ENCODE measurements at places on chromosomes 4 and X.

DNA sequence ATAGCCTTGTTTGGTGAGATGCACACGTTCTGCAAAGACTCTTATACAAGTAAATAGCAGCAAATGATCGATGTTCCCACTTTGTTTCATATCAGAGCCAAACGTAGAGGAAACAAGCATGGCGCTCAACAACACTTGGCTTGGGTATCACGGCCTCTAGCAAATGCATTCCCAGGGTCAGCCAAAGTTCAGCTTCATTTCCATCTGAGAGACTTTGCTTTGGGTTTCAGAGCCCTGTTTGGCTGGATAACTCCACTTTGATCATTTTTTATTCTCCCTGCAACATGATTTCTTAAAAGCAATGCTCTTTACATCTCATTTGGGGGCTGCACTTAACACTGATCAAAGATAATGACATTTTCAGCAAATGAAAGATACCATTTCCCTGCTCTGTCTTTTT, 199.2 kb upstream of the FAM9B start:
- DNase-seq = no peak

DNA sequence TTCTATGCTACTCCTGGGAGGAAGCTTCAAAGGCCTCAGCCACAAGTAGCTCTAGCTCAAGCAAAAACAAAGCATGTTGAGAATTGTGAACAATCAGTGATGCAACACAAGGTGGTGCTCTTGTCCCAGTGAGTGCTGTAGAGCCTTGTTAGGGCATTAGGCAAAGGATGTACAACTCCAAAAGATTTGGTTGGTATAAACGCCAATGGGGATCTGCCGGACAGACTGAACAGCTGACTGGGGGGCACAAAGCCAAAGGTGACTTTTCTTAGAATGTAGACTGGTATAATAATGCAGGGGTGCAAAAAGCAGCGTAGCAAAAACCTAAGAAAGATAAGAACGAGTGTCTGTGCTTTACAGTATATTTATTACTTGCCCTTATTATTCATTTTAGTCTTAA, 62.6 kb upstream of the ALB start:
- DNase-seq = no peak

DNA sequence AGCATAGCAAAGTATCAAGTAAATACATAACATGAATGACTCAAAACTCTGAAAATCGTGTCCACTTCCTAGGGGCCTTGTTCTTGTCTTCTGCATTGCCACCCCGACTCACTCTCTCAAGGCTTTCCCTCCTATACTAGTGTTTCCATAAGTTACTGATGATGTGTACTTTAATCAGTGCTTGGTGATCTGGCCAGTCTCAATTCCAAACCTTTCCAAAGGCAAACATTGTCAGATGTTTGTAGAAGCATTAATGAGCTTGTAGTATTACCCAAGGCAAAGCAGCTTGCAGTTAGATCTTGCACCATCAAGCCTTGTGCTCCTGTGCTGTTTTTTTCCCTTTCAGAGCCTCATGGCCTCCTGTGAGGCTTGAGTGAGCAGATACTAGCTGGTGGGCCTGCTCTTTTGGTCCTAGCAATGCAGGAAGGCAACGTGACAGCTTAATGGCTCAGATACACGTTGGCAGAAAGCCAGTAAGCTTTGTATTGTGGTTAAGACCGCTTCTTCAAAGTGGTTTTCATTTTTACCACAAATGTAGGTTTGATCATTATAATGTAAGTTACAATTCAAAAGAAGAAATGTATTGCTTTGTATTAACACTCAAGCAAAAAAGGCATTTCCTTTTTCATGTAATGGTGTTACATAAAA, 51.8 kb downstream of the RBPJ start:
- no peak for DNase-seq

GRCh38 chrX:17174671-17175070, 200.3 kb upstream of the NHS start:
- no peak for DNase-seq

DNA sequence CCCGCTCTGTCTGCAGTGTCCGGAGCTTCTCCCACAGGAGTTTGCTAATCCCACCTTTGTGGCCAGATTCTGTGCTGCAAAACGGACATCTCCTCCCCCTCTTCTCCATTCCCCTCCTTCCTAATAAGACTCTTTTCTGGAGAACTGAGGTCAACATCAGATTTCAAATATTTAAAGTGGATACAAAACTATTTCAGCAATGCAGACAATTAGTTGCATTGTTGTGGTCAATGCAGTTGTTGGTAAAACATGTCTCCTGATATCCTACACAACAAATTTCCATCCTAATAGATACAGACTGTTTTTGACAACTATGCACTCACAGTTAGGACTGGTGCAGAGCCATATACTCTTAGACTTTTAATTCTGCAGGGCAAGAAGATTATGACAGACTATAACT, 5.1 kb upstream of the MCUB start:
- no peak for DNase-seq

- DNase-seq = no peak
These were observed 5.2 kb downstream of the MAP9 start for GRCh38 chr4:155371432-155372043.

DNA sequence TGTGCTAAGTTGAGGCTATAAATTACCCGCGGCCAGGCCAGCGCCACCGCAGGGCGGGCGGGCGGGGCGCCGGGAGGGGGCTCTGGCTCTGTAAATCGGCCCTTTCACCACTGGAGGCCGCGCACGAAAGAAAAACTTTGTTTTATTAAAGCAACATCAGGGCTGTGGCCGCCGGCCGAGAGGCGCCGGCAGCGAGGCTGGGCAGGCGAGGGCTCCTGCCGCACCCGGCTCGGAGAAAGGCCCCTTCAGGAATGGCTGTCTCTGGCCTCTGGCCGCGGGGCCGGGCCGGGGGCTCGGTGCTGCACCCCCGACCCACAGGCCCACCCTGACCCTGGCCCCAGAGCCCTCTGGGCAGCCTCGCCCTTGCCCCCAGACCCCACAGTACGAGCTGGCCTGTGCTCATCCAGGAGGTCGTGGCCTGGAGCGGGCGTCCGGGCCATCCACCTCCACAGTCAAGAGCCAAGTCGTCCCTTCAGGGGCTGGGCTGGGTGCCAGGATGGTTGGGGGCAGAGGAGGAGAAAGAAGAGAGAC, 29.5 kb upstream of the FGFR3 start:
- no peak for DNase-seq

DNA sequence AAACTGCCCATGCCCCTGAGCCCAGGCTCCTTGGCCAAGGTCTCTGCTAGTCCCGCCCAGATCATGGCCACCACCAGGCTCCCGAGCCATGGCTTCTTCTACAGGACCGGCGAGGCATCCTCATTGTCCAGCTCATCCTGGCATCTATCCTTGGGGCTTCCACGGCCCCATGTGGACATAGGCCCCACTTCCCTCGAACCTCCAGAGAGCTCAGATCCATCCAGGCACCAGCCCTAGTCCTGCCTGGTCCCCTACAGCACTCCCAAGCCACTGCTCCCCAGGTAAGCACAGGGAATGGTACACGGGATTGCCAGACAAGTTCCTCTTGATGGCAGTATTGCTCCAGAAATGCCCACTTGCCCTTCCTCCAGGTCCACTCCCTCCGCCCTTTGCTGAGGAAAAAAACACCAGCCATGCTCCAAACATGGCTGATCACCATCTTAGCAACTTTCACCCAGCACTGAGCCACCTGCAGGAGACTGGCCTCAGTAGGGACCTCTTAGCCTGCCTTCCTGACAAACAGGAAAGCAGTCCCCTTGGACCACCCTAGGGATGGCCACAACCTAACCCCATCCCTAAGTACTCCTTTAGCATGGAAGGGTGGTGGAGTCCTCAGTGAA, 272.1 kb upstream of the AGTR2 start:
- peak; percentile 30 for DNase-seq

- DNase-seq = no peak
These were observed 36.7 kb downstream of the PSAPL1 start for GRCh38 chr4:7398104-7398423.

- no peak for DNase-seq
These were observed 165.6 kb upstream of the S100G start for GRCh38 chrX:16484338-16484737.

DNA sequence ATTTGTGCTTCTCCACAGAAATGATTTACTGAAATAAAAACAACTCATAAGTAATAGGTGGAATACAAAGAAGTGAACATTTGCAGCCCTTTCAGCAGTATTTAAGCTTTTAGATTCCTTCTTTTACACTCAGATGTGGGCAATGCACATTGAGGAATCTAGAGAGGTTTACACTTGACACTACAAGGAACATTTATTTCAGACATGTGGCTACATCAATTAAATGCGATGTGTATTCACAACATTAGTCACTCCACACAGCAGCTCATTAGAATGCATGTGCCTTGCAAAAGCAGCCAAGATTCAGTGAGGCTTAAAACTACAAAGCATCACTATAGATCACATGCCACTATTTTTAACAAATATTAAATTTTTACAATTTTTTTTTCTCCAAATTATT, 480.7 kb downstream of the INPP4B start:
- DNase-seq = no peak

- DNase-seq = no peak
These were observed 10.3 kb upstream of the CXCL2 start for GRCh38 chr4:74109116-74109869.

DNA sequence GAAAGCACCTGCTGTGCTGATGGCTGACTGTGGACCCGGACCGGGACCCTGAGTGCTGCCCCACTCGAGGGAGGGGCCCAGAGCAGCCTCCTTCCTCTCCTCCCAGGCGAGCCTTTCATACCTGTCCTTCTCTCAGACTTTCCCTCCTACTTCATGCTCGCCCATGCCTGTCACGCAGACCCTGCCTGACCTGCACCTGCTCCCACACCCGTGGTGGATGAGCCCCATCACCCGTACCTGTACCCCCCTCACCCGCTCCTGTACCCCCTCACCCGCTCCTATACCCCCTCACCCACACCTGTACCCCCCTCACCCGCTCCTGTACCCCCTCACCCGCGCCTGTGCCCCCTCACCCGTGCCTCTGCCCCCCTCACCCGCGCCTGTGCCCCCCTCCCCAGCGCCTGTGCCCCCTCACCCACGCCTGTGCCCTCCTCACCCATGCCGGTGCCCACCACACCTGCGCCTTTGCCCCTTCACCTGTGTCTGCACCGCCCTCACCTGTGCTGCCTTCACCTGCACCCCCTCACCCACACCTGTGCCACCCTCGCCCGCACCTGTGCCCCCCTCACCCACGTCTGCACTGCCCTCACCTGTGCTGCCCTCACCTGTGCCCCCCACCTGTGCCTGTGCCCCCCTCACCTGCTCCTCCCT, 5.8 kb downstream of the MAEA start:
- no peak for DNase-seq

DNA sequence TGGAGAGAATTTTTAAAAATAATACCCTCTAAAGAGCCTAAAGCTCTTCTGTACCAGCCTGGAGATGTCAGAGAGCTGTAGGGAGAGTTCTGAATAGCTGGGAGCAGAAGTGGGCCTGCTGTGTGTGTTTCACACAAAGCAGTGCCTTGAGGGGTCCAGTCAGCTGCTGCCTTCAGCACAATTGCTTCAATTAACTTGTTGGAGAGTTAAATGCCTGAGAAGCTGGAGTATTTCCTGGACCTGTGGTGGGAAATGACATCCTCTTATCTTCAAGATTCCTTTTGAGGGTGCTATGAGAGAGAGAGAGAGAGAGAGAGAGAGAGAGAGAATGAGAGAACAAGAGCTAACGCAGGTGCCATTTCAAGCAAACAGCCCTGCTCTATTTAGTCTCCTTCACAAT, 96.2 kb upstream of the IL1RAPL2 start:
- DNase-seq = no peak

DNA sequence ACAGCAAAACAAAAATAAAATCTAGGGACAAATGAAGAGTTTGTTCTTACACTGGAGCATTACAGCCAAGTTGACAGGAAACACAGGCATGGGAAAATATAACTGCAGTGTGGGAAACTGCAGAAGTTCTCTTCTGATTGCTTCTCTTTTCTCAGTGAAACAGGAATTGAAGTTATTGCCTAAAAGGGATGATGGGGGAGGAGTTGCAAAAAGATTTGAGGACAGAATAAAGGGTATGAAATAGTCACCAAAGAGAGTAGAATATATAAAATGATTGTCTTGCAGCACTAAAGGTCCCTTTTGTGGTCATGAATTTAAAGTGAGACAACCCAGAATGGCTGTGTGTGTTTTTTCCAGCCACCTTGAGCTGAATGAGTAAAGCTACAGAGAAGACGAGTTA, 103.7 kb downstream of the JADE1 start:
- DNase-seq = no peak

DNA sequence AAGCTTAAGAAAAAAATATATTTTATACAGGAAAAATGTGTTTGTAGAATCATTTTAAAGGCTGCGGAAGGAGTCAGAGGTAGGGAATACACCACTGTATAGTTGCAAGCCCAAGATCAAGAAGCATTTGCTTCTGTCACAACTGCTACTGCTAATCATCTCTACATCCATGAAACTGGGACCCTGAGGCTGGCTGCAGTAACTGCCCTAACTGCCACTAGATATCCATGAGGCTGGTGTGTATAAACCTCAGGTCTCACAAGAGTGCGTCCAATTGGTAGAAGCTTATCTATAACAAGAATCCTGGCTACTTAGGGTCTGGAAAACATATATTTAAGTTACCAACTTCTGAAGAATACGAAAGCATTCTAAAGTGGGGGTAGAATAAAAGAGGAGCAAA, 69.1 kb downstream of the RXFP1 start:
- no peak for DNase-seq

GRCh38 chr4:130359542-130359941, 1263.6 kb downstream of the C4orf33 start:
- DNase-seq = no peak

- DNase-seq = no peak
These were observed 148.8 kb upstream of the TBL1X start for GRCh38 chrX:9316096-9316495.

- DNase-seq = no peak
These were observed 123.7 kb downstream of the CBR4 start for GRCh38 chr4:168886351-168886750.

DNA sequence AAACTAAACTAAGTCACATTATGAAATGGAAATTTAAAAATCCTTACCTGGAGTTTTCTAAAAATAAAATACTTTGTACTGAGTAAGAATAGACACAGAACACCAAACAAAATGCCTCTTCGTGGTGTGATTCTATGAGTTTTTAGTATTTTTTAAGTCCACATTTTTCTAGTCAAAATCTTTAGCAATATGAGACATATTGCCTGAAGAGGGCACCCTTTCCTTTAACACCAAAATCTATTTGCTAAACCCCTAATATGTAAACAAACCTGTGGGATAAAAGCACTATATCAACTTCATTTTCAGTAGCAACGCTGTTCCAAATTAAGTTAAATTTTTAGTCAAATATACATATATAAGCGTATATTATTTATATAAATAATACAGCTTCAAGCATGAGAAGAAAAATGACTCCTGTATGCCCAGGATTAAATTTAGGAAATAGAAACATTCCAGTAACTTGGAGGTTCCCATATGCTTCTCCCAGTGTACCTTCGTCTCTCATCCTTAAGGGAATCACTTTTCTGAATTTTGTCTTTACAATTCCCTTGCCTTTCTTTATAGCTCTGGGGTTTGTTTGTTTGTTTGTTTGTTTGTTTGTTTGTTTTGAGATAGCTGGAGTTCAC, 23.0 kb upstream of the PGM2 start:
- DNase-seq = no peak

- no peak for DNase-seq
These were observed 28.7 kb upstream of the CASK start for GRCh38 chrX:41952102-41952501.
